Globus pallidus (tissue), 1 donor: ENCODE measurements at places on chromosomes 12 and 14.

- DNase-seq, result no peak
These were observed 43.0 kb upstream of the GLIPR1 start for GRCh38 chr12:75437564-75437963.

- no peak for DNase-seq
These were observed 175.8 kb upstream of the GRIN2B start for GRCh38 chr12:14157088-14157747.

DNA sequence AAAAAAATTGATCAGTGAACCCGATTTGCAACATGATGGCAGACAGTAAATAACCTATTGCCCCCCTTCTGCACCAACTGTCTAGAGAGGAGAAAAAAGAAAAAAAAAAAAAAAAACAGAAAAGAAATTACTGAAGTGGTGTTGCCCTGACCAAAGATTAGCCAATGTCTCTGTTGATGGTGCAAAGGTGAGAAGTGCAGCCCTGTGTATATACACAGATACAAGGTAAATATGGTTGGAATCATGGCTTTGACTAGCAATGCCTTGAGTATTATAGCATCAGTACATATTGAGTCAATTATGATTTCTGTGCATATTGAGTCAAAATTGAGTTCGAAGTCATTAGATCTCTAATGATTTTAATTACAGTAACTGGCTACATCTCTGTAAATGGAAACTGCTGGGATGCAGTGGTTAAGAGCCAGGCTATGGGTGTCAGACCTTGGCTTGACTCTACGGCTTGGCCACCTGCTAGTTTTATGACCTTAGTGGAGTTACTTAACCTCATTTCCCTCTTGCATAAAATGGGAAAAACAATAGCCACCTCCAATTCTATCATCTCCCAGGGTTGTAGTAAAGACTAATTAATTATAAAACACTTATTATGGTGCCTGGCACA lies 51.0 kb downstream of the EGLN3 start:
- DNase-seq, result no peak

- DNase-seq, result no peak
These were observed 1.2 kb upstream of the NEMP1 start for GRCh38 chr12:57079821-57080220.

- no peak for DNase-seq
These were observed 73.4 kb downstream of the ZNF664 start for GRCh38 chr12:124046456-124046740.
